ENCODE measurements at places on chromosomes 13 and 19.

DNA sequence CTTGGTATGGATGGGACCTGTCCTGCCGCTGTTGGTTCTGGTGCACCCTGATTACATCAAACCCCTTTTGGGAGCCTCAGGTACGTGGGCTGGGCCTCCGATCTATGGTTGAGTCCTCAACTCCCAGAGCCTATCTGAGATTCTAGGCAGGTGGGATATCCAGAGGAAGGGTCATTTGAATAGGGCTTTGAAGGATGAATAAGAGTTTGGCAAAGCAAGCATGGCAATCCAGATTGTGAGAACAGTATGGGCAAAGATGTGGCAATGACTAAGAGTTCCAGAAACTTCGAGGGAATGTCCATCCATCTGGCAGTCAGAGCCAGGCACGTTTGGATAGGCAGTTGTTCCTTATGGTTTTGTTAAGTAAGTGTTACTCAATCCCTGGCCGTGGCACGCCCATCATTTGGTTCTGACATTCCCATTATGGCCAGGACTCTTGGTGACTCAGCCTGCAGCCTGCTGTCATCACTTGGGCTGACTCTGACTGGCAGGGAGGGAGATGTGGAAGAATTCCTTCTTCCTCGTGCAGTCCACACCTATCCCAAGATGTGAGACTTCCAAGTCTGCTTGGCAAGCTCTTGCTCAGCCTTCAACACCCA, 21.5 kb downstream of the CYP4F22 start:
- no peak for DNase-seq

DNA sequence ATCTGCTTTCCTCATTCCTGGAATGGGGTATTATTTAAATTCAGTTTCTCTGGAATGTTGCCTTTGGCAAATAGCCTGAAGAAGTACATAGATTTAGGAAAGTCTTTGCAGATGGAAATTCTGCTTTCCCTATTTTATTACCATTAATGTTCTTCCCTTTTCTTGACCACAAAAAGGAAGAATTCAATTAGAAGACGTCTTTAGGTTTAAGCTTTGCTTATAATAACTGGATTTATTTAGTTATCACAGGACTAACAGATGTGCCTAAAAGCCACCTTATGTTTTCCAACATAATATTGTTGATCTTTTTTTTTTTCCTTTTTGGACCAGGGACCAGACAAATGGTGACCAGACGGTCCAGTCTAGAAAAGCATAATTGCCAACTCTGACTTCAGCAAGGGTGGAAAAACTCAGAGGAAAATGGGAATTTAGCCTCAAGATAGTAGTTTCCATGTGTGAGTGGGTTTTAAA, 210.1 kb upstream of the SPRY2 start:
- DNase-seq = peak; percentile 62

DNA sequence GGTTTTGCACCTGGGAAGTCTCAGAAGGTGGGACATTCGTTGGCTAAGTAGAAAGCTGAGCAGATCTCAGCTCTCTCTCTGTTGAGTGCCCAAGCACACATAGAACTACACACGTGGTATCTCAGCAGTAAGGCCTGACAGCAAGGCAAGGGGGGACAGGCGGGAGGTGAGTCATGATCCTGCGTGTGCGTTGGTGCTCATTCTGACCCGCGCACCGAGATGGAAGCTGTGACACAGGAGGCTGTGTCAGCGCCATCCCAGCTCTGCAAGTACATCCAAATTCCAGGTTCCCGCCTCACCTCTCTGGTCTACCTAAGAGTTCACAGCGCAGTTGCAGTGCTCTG, 135.7 kb downstream of the USP12 start:
- DNase-seq = no peak

- DNase-seq = no peak
Observed at GRCh38 chr13:42190529-42190928, 81.4 kb upstream of the AKAP11 start.

DNA sequence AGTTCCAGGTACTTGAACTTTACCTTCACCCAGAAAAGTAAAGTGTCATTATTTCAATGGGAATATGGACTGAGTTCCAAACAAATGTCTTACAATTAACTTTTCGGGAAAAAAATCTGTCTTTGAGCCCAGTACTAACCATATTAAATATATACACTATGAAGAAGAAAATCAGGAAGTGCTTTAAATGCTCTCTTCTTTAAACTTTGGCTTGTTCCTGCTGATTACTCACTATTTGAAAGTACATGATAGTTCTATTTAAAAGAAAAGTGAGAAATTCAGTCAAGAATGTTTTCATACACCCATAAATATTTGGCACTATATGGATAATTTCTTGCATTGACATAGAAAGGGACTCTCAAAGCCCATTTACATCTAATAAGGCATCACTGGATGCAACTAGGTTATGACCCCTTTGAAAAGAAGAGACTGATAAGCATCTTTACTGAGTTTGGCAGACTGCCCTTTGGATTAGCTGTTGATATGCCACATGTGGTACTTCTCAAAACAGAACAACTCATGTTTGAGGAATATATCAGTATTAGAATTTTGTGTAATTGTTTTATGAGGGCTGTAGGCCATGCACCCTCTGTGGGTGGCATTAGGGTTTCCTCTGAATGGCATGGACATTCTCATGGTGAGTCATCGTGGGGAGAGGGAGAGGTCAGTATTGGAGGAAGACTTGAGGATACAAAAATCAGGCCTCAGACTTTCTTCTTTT, 25.0 kb upstream of the VWA8 start:
- no peak for DNase-seq

GRCh38 chr13:52955472-52955874, 73.1 kb upstream of the OLFM4 start:
- DNase-seq = no peak

- no peak for DNase-seq
Observed at GRCh38 chr13:104750377-104750776, 1684.2 kb upstream of the SLC10A2 start.

DNA sequence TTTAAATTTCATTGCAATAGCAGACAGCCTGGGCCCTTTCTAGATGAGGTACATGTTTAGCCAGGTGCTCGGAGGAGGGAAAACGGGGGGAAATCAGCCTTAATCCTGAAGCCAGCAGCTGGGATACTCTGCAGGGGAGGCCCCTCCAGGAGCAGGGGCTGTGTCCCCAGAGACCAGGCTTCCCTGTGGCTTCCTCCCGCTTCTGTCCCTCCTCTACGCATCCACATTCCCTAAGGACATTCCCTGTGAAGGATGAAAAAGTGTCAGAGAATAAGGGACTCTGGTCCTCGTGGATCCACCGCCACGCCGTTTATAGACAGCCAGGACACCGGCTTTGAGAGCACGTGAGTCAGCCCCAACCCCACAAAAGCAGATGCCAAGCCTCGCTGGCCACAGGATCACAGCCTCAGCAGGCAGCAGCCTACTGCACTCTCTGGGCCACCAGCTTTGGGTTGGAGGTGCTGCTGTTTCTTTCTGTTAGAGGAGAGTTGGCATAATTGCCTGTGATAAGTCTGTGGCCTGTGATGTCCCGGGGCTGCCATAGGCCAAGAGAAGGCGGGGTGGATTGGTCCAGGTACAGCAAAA, 36.7 kb upstream of the RANBP3 start:
- DNase-seq = no peak

GRCh38 chr13:111034811-111035210, 80.3 kb upstream of the ARHGEF7 start:
- no peak for DNase-seq

DNA sequence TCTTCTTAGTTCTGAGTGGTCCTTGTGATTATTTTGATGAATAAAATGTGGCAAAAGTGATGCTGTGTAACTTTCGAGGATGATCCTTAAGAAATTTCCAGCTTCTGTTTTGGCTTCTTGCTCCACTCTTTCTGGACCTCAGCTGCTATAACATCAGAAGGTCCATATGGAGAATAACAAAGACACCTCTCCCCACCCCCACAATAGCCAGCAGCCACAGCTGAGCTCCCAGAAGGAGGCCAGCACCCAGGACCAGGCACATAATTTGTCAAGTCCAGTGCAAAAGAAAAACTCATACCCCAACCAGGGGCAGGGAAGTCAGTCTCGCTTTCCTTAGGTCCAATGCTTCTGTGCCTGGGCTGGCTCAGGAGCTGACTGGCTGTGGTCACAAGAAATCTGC, 357.6 kb downstream of the RFC3 start:
- no peak for DNase-seq

DNA sequence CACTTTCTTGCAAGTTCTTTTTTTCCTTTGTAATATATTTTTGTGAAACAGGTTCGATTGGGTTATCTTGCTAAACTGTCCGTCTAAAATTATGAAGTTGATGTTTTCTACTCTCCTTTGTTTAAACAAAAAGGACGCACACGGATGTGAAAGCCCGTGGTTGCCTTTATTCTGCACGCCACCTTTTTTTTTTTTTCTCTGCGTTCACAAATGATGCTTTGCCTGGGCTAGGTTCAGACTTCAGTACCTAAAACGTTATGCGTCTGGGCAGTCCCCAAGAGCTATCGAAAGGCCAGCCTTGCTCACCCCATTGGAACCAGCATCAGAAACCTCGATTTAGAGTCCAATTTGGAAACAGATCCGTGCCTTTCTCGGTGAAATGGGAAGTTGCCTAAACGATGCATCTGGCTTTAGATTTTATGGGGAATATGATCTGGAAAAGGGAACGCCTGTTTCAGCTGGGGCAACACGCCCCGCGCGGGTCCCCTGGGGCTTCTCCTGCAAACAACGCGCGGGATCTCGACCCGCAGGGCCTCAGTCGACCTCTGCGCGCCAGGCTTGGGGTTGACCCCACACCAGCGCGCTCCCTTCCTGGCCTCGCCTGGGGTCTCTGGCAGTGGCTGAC, 113.9 kb downstream of the KCNRG start:
- DNase-seq = no peak

DNA sequence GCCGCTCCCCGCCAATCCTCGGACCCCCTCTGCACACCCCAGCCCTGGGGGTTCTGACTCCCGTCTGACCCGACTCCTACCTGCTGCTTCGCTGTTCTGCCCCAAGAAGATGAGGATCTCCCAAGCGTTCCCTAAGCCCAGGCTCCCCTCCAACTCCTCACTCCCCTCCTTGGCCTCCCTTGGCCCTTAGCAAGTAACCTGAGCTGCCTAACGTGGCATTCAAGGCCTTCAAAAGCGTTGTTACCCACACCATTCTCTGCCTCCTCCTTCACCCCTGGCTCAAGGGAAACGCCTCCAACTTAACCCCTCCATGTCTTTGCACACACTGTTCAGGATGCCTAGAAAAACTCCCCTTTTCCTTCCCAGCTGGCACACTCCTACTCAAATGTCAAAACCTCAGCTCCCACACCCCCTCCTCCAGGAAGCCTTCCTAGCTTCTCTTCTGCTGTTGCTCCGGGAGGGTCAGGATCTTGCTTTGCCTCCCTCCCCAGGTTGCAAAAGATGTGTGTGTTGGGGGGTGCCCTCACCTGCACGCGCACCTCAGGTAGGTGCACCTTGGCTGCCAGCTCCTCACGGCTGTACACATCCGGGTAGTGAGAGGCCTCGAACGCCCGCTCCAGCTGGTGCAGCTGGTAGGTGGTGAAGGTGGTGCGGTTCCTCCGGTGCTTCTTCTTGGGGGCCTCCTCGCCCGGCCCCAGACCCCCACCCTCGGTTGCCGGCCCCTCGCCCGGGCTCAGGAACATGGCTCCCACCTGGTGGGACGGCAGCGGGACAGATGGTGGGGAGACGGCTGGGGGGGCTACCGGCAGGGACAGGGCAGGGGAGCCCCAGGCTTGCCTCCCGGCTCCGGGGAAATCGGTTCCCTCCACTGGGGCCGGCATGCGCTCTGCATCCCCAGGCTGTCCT, 775 bp downstream of the RAX2 start:
- DNase-seq = no peak

GRCh38 chr19:21508198-21508597, 2.8 kb downstream of the ZNF429 start:
- DNase-seq = no peak

DNA sequence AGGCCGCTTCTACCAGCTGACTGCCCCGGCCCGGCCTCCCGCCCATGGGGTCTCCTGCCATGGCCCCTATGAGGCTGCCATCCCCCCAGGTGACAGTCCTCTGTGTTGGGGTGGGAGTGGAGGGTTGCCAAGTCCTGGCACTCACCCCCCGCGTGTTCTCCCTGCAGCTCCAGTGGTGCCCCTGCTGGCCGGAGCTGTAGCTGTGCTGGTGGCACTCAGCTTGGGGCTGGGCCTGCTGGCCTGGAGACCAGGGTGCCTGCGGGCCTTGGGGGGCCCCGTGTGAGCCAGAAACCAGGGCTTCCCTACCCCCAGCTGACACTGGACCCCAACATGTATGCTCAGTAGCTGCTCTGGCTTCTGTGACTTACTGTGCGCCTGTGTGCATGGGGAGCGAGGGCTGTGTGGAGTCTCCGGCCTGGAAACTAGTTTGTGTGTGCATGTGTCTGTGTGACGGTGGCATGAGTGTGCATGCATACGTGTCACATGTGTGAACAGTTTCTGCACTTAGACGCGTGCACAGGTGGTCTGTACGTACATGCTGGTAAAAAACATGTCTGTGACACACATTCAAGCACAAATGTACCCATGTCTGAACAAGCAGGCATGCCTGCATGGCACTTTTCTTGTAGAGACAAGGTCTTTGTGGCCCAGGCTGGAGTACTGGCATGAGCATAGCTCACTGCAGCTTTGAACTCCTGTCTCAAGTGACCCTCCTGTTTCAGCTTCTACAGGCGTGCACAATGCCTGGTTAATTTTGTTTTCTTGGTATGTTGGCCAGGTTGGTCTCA, 4.9 kb downstream of the ACP4 start:
- no peak for DNase-seq

GRCh38 chr13:79525064-79525857, 44.3 kb downstream of the NDFIP2 start:
- no peak for DNase-seq

DNA sequence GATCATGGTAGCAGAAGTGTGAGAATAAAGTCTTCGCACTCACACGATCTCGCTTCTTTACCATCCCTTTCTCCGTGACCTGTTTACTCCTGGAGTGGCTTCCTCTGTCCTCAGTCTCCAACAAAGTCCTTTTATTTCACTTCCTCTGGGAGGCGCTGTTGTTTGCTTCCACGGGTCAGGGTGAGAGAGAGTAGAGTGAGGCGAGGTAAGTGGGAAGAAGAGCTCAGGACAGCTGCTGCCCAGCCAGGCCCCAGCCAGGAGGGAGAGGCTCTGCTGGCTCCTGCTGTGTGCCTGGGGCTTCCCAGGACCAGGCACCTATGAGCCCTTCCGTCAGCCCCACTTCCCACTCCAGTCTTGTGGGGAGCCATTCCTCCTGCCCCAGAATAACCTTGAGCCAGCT, 242.1 kb downstream of the FGF9 start:
- DNase-seq = no peak

DNA sequence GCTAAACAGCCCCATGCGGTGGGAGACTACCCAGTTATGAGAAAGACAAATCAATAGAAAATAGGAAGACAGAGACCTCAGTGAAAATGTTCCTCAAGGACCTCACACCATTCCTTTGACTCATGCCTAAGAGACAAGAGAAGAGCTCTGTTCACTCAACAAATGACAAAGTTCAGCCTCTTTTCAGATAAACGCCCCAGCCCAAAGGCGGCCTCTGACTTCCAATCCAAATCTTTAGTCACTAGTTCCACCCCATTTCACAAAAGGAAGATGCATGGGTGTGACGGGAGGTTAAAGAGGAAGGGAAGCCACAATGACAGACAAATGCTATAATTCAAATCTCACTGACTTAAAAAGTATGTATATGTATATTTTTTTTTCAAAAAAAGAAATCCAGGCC, 8.1 kb downstream of the CARS2 start:
- DNase-seq = no peak

Data from cerebellum (tissue), 4 donors.